ENCODE measurements at places on chromosomes 12 and 14.

DNA sequence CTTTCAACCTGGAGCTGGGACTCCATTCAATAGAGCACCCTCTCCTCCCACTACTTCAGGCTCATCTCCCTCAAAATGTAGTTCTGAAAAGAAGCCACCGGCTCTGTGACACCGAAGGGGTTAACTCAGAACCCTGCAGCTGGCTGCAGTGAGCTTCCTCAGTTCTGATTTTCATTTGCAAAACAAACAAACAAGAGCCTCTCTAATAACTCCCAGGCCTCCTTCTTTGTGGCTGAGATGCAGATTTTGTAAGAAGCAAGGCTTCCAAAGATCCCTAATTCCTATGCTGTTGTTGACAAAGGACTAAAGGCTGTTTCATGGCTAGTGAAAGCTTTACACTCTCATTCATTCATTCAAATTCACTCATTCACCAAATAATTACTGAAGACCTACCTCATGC is 333.4 kb upstream of the TBX3 start:
- no peak for DNase-seq

- no peak for DNase-seq
Observed at GRCh38 chr12:62400135-62400534, 66.5 kb upstream of the MON2 start.

DNA sequence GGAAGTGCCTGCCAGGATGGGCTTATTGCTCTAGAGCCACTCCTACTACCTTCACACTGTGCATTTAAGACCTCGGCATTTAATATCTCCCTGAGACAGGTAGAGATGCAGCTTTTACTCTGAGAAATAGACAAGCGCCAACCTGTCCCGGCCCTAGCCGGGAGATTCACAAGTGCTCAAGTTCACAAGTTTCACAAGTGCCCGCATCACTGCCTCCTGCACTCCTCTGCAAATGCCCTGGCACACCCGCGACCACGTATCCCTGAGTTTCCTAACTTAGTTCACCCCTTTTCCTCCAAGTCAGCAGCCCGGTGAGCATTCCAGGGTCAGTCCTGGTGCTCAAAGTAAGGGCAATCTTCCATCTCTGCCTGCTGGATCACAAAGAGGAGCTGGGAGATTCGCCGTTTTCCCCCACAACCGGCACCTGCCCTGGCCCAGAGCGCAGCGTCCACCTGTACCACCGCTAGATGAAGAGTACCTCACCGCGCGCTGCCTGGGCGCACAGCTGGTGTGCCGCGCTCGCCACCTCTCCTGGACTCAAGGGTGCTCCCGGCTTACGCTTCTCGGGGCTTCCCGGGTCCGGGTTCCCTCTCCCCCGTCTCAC is 5.0 kb upstream of the SLC38A4 start:
- DNase-seq: peak; percentile 6

GRCh38 chr12:42588524-42589464 is 752 bp downstream of the PRICKLE1 start:
- DNase-seq: no peak

DNA sequence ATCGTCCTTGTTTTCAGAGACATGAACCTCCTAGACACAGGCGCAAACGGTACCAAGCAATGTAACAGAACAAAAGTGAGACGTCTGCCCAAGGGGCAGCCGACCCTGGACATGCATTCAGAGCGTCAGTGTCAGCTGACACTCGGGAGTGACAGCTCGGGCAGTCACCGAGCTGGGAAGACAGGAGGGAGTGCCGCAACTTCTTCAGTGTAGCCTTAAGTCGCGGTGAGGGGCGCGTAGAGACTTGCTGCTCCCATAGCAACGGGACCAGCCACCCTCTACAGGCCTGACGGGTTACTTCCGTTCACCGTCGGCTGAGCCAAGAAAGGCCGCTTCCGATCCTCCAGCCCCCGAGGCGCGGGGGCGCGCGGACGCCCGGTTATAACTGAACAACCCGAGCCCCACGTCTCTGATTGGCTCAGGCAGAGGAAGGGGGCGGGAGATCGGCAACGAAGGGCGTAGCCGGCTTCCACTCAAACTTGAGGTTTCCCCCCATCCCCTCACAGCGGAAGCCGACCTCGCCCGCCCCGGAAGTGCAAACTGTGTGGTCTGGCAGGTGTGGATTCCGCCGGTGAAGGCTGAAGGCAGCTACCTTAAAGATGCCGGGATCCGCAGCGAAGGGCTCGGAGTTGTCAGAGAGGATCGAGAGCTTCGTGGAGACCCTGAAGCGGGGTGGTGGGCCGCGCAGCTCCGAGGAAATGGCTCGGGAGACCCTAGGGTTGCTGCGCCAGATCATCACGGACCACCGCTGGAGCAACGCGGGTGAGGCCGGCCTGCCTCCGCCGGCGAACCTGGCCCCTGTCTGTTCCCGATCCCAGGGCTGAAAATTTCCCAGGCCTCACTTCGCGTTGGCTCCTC is at the start of gene EIF2B2:
EIF2B2 (plus strand) TSS at position 530 of the 858 bp plus-strand sequence; CDS start at position 600, 70 bp downstream.
- peak; percentile 98 for DNase-seq

GRCh38 chr12:48813465-48814261 is 4.6 kb upstream of the CACNB3 start:
- no peak for DNase-seq

DNA sequence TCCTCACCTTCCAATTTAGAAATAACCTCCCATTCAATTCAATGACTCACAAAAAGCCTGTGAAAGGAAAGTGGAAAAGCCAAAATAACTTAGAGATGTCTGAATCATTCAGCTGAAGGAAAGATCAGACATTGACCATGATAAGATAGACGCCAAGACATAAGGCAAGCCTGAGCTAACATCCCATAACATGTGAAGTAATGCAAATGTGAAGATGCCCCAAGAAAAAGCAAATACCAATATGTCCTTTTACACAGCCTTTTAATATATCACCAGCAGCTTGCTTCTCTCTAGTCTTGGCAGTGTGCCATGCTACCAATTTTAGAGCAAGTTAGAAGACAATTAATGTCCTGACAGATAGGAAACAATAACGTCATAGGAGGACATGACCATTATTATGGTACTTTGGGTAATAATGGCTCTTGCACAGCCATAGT is 2.4 kb upstream of the NUMB start:
- DNase-seq: no peak

GRCh38 chr12:666766-667308 is 3.6 kb upstream of the NINJ2 start:
- no peak for DNase-seq

GRCh38 chr12:123966596-123966995 is 6.0 kb downstream of the CCDC92 start:
- no peak for DNase-seq

DNA sequence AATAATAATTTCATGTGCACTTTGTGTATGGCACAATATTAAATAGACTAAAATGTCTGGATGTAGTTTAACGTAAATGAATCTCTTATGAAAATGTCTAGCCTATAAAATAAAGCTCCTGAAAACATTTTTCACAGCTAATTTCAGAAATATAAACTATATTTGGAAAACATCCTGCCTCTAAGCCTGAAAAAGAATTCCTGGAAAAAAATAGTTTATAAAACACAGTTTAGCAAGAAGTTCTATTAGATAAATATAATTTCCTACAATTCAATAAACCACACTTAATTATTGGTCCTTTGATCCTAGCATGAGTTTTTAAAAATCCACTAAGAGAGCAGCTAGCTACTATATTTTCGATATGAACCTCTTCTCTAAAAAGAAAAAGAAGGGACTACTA is 159.9 kb downstream of the ADAMTS20 start:
- DNase-seq: no peak

DNA sequence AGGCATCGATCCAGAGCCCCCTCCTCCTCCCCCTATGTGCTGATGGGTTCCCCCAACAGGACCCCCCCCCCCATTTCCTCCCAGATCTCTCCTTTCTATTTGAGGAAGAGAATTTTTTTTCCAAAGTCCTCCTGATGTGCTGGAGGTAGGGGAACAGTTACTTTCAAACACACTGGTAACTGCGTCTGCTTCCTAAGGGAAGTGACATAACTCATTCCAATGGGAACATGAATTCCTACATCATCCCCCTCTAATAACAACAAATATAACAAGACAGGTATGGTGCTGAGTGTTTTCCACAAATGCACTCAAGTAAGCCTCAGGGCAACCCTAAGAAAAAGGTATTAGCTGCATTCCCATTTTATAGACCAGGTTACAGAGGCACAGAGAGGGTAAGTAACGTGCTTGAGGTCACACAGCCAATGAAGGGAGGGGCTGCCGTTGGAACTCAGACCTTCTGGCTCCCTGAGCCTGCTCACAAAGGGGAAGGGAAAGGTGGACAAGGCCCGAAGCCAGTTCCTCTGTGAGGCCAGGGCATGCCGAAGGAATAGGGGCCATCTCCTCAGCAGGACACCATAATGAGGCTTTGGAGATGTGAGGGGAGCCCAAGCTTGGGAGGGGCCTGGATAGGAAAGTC is 121.1 kb upstream of the NCOR2 start:
- no peak for DNase-seq
